IMR-90 (cell line): ENCODE measurements at places on chromosomes 1 and 21. TPM values are rescaled to one million over a fixed set of nuclear protein-coding genes. Genes with fewer than 3 reads are reported as not detected.

- H3K4me1 ChIP-seq, result no peaks in the 10 kb centered on the region
- H3K36me3 ChIP-seq, result no peaks in the 10 kb centered on the region
- DNase-seq, result peak; percentile 53
- no peaks in the 10 kb centered on the region; the same call in 1 of the 2 replicates for H3K27me3 ChIP-seq
- H3K4me3 ChIP-seq, result no peak overlapping the region
Measured at GRCh38 chr1:29453502-29454240, 217.3 kb downstream of the PTPRU start.

DNA sequence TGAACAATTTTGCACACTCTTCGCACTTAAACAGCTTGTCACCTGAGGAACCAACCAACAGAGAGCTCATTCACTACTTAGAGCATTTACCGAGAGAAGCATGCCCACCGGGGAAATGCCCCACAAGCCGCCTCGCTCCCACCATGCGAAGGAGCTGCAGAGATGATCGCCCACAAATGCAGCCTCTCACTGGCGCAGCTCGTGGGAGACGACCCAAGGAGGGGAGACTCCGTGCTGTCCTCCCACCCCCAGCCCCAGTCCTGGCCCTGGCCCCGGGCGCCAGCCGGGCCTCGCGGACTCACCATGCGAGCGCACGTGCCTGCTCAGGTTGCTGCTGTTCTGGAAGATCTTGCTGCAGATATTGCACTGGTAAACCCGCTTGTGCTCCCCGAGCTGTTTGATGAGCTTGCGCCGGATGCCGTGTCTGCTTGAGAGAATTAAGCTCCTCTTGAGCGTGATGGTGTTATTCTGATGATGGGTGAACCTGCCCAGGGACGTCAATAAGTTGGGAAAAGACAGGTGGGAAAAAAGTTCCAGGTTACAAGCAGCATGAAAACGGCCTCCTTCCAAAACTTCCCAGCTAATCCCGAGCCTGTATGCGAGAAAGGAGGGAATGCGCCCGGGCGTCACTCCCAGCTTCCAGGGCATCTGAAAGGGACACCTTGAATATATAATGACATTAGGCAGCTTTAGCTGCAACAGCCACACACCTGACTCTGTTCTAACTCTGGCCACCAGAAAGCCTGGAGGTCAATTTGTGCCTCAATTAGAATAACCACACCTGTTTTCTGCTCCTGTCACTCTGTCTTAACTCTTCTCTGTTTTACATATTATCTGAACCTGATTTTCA is 42.8 kb downstream of the PRDM15 start:
- no peak overlapping the region for H3K27ac ChIP-seq
- H3K4me1 ChIP-seq, result no peaks in the 10 kb centered on the region
- no peak for DNase-seq
- H3K36me3 ChIP-seq, result peaks cover 22% of the 10 kb centered on the region
- no peaks in the 10 kb centered on the region for H3K27me3 ChIP-seq
- no peak overlapping the region for H3K4me3 ChIP-seq

DNA sequence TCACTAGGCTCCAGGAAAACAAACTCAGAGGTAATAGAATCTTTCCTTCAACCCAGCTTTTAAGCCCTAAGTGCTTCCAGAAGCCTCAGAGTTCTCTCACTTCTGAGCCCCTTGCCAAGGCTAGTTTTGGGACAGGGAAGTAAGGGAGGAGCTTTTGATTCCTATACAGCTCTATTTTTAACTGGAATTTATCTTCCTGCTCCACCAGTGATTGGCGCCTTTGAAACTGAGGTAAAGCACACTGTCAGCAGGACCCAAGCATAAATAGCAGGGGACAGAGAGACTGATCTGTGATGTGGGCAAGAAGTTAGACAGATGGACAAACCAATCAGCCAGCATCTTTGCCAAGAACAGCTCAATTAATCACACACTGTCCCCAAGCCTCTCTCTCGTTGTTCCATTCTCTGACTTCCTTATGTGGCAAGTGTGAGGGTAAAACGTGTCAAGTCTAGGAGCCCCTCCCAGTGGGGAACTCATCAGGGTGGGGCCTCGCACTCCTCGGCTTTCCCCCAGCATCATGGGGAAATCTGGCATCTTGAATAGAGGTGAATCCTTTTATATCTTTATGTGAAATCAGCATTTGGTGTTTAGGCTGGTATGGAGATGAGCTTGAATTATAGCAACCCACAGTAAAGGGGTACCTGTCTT is 40.2 kb upstream of the MPZL1 start:
- DNase-seq, result no peak
- H3K27me3 ChIP-seq, result peaks cover 19% of the 10 kb centered on the region
- H3K4me1 ChIP-seq, result no peaks in the 10 kb centered on the region
- H3K27ac ChIP-seq, result no peak overlapping the region

ZSWIM5 gene
- total RNA-seq, result under 0.01 TPM in 2 replicates
